CD4-positive, alpha-beta T cell treated with Interleukin-17A for 4 hours (primary cell): ENCODE measurements at places on chromosomes 3 and 15.

DNA sequence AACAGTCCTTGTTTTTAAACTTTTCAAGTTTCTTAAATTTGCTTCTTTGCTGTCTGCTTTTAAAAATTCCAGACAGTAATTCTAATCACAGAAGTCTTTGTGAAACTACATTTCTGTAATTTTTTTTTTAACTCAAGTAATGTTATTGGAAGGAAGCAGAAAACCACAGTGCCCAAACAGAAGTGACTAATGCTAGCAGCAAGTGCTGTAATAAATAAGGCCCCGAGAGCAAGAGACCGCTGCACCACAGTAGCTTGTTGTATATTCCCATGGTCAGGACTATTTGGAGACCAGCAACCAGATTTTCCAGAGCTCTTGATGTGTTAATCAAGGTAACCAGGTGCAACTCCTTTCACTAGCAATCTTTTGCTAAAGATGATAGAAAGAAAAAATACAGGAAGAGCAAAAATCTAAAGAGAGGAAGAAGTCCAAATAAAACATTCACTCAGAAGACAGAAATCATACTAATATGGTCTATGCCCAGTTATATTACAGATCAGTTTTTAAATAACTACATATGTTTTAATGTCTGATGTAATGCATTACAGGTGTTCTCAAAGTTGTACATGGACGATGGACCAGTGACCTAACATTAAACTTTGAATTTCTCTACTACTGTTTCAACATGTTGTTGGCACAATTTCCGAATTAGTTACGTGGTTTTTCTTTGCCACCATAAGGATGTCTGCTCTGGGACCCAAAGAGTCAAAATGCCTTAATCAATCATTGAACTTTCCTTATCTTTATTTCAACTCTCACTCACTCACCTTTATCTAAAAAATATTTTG is 36.4 kb downstream of the WWTR1 start:
- DNase-seq: no peak

DNA sequence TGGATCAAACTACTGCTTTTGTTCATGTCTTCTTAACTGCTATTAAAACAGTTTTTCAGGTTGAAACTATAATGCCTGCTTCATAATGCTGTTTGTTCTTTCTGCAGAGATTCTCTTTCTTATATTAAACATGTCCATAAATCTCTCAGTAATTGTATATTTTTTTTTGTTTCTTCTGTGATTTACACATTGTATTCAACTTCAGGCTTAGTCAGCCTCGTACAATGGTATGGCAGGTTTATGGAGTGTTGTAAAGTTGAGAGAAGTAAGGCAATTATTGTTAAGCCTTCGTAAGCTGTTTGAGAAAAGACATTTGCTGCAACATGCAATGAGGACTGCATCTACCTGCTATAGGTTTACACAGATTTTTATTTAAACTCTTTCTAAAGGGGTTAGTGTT is 977.1 kb downstream of the DIPK2A start:
- no peak for DNase-seq

DNA sequence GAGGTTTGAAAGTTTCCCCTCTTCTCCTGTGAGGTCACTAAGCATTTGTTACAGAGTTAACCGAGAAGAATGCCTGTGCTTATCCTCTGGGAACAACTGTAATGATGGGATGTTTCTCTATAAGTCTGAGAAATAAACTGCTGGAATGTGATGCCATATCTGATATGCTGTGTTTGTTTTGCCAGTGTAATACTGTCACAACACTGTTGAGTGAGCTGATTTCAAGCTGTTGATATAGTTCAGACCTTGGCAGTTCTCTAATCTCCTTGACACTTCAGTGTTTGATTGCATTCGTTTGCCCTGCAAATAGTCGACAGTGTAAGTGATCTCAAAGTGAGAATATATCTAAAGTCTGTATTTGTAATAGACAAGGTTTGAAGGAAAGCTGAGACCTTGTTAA is 73.3 kb downstream of the PTPRG start:
- no peak for DNase-seq

DNA sequence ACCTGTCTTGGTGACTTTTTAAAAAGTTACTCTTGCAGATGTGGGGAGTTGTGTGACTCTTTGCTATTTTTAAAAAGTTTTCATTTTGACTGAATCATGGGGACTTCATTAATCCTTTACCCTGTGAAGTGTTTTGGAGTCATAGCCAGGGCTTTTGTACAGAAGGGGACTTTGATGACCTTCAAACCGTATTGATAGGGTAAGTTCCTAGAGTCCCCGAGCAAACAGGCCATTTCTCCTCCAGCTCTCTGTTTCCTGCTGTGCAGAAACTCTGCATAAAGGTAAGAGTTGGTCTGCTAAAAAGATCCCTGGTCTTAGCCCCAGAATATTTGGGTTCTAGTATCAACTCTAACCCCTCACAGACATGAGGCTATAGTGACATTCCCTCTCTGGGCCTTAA is 170.8 kb upstream of the BCL6 start:
- DNase-seq: no peak

DNA sequence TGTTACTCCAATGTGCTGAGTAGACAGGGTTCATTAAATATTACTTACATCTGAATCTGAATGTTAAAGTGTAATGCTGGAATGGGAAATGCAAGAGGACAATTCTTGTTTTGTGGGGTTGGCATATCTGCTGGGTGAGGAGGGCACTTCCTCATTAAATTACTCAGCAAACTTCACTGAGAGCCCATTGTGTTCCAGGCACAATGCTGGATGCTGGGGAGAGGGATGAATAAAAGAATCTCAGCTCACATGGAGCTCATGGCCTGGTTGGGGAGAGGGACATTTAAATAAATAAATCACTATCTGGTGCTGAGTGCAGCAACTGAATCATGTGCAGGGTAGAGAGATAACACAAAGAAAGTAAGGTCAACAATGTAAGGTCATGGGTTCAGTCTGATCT is 199.2 kb upstream of the CFAP20DC start:
- DNase-seq: no peak

DNA sequence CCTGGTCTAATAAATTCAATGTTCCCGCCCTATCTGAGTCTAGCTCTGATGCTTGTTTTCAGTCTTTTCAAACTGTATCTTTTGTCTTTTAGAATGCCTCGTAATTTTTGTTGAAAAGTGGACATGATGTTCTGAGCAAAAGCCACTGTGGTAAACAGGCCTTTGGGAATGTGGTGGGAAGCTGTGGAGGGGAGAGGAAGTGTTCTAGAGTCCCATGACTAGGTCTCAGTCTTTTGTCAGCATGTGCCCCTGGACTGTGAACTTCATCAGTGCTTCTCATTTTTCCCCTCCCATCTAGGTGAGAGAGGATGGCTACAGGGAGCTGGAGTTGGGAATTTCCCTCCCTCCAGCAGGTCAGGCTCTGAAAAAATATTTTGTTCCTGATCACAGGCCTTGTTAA is 33.7 kb downstream of the SUSD5 start:
- no peak for DNase-seq

DNA sequence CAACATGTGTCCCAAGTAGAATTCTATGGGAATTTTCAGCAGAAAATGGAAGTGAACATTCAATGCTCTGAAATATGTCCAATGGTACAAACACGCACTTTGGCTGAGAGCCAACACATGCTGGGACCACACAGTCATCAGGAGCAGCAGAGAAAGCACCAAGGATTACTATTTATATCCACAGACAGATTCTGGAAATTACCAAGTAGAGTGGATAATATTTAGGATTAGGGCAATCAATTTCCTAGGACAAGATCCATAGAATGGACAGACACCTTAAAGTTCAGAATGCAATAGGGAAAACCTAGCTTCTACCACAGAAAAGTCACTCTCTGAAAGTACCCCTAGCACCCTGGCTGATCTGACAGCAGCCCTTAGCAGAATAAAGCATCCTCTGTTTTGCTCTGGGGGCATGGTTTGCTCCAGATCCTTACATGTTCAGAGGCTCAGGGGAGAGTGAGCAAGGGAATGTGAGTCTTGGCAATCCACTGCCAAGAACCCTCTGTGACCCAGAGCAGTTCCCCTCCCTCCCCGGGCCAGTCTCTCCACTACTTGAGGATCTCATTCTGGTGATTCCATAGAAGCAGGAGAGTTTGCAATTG is 206.0 kb upstream of the WNT5A start:
- no peak for DNase-seq

GRCh38 chr3:23430781-23431398 is 227.8 kb downstream of the UBE2E2 start:
- no peak for DNase-seq

DNA sequence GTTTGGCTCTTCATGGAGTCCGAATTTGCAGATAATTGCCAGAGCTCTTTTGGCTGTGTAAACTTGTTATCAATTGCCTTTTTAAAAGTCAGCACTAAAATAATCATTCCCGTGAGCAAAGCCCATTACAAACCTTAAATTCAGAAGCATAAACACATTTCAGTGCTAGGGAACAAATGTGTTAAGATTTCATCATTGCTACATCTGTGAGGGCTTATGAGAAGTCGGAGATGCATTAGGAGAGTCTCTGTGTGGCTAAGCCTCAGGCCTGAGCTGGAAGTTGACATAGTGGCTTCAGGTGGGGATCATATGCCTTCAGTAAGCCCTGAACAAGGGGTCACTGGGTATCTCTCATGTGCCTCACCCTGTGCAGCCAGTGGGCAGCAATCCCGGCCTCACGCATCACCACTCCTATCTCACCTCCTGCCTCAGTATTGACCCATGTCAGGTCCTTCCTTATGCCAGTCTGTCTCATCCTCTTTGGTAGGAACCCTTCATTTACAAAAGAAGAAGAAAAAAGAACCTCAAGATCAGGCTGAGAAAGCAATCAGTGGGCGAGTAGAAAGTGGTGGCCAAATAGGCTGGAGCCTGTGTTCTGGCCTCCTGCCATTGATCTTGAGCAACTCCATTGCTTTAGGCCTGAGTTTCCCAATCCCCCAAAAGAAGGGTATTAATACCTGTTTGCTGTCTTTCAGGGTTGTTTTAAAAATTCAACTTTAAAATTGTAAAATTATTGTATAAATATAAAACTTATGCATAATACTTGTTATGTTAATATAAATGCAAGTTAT is 233.5 kb downstream of the IL20RB start:
- DNase-seq: no peak
